ENCODE measurements at places on chromosomes 3 and 15.

DNA sequence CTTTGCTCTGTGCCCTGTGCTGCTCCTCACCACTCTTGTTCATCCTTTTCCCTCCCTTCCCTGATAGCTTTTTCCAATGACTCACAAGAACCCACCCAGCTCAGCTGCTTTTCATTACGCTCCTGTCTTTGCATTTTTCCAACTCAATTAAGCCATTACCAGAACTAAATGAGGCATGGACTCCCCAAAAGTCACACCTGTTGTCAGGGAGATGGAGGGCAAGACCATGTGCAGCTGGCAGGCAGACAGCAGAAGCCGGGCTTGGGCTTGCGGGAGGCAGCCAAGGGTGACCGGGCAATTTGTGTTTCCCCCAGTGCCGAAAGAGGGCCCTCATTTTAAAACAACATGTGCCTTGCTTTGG, 64.3 kb downstream of the CASR start:
- DNase-seq: peak; percentile 64

- DNase-seq: no peak
Measured at GRCh38 chr3:111712294-111713167, 117.4 kb upstream of the ZBED2 start.

GRCh38 chr3:71987828-71988227, 202.9 kb upstream of the PROK2 start:
- DNase-seq: peak; percentile 68

DNA sequence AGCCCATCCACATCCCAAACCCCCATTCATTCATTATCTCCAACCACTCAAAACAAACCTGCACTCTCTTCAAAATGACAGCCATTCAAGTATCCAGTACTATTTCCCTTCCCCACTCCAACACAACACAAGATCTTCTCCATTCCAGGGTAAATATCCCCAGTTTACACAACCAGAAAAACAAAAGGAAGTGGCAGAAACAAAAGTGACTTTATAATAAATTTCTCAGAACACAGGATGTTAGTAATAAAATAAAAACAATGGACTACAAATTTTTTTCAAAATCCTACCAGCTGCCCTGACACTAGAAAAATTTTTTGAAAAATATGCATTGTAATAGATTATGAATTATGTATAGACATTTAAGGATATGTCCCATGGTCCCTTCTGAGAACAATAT, 14.2 kb downstream of the CPA3 start:
- no peak for DNase-seq

GRCh38 chr15:71248386-71248785, 133.1 kb downstream of the THSD4 start:
- DNase-seq: no peak

DNA sequence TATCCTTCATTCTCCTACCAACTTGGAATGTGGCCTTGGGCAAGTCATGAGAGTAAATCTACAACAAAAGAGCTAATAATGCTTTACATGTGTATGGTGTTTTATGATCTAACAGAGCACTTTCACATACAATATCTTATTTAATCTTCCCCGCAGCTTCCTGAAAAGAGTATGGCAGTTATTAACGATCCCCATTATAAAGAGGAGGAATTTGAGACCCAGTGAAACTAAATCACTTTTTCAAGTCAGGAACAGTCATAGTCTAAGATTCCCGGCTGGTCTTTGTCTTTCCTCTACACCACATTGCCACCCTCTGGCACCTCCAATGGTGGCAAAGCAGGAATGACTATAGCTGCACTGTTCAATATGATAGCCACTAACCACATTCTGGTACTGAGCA, 69.7 kb upstream of the CMSS1 start:
- DNase-seq: no peak

DNA sequence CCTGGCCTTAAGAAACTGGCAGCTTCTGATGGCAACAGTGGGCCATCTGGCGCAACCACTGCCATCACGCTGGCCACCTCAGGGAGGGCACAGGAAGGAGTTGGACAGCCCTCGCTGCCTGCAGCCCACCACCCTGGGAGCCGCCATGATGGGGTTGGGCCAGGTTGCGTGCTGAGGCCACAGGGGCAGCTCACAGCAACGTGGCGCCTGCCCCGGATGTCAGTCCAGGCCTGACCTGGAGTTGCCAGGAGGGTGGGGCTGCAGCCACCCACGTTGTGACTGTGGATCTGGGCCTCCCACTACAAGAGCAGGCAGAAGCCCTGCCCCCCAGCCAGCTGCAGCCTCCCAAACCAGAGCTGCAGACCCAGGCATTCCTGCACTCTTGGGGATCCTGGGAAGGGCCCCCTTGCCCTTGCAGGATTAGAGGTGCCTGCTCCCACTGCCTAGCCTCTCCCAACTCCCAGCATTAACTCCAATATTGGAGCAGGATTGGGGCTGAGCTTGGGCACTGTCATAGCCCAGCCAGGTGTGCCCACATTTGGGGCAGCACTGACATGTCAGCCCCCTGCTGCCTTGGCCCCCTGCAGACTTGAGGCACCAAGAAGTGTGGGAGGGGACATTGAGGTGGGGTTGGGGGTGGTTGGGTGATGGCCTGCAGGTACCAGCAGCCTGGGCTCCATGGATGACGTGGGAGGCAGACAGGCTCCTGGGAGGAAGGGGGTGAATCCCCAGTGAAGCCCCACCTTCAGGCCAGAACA, 468.9 kb upstream of the CCDC54 start:
- DNase-seq: no peak

- no peak for DNase-seq
Measured at GRCh38 chr3:29822071-29822470, 541.2 kb downstream of the RBMS3 start.

- no peak for DNase-seq
Measured at GRCh38 chr3:50171540-50172301, 16.6 kb downstream of the SEMA3F start.

DNA sequence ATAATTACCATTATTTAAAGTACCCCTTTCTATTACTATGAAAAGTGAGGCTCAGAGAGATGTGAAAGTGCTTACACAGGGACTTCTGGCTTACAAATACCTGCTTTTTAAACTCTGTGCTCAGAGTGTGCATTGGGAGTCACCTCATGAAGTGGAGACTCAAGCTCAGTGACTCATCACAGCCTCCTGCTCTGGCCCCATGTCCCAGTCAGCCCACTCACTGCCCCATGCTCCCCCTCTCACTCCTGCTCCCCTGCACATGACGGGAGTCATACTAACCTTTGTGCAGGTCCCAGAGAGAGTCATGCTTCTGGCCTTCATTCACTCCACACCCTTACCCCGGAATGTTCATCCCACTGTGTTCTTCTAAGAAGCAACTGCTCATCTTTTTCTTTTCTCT, 20.2 kb downstream of the CCR1 start:
- DNase-seq: no peak

DNA sequence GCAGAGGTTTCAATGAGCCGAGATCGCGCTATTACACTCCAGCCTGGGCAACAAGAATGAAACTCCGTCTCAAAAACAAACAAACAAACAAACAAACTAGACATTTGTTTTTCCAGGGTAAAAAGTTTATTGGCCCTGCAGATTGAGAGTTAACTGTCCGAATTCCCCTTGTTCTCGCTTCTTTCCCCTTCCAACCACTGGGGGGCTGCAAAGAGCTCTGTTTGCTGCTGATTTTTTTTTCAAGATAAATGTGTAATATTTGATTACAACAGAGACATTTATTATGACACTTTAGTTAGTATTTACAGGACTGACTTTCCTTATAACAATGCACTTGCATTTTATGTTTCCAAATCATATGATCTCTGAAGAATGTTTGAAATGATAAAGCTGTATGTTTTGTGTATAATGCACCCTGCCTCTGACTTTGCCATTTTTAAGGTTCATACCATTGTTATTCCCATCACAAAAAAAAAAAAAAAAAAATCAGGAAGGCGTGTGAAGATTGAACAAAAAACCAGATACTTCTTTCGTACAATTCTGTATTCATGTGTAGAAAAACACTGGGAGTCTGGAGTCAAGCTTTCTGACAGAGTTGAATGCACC, 2.8 kb downstream of the CLSTN2 start:
- DNase-seq: no peak

DNA sequence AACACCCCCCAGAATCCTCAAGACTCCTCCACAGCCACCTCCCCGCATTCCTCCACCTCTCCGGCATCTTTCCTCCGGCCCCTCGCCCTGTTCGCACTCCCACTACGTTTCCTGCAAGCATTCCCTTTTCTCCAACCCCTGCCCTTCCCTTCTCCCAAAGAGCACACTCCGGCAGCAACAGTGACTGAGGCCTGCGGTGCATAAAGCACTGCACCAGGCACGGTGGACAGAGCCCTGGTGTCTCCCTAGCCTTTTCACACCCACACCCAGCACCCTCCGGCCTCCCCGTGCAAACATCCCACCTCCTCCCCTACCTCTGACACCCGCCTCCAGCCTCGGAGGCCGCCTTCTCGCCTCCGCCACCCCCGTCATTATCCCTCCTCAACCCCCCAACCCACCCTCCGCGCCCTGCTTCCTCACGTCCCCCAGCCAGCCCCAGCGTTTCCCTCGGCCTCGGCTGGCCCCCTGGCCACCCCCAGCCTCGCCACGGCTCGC, 577 bp downstream of the ZNF148 start:
- DNase-seq: no peak

- DNase-seq: no peak
Measured at GRCh38 chr3:55173504-55173903, 245.6 kb upstream of the LRTM1 start.

GRCh38 chr3:192830291-192831110, 87.2 kb downstream of the MB21D2 start:
- no peak for DNase-seq

DNA sequence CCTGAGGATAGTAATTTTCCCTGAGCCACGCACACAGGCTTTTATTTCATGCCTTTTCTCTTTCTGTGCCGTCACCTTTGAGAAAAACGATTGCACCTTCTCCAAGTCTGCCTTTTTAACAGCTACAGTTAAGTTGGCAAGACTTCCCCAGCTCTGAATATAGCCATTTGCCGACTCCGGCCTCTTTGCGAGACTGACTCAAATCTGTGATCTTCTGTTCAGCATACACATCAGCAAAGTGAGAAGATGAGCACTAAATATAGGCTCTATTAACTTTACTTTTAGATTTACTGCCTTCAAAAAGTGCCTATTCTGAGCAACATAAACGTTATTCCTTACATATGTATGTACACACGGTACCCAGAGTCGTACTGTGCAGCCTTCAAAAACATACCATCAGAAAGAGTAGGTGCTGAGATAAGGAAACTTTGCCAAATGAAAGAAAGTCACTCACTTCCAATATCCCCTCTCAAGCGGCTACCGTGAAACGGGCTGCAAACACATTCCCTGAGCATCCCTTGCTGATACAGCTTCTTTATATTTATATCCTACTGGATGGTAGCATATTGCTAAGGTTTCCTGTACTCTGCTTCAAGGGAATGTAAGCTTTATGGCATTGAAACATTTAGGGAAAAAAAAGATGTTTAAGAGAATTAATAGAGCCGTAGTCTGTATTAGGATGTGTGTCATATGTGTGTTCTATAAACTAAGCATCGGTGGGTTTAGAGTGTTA, 283.3 kb upstream of the TPRG1 start:
- DNase-seq: no peak

Data from GF-D8 (cell line).